ENCODE measurements at places on chromosomes 1 and 21.

DNA sequence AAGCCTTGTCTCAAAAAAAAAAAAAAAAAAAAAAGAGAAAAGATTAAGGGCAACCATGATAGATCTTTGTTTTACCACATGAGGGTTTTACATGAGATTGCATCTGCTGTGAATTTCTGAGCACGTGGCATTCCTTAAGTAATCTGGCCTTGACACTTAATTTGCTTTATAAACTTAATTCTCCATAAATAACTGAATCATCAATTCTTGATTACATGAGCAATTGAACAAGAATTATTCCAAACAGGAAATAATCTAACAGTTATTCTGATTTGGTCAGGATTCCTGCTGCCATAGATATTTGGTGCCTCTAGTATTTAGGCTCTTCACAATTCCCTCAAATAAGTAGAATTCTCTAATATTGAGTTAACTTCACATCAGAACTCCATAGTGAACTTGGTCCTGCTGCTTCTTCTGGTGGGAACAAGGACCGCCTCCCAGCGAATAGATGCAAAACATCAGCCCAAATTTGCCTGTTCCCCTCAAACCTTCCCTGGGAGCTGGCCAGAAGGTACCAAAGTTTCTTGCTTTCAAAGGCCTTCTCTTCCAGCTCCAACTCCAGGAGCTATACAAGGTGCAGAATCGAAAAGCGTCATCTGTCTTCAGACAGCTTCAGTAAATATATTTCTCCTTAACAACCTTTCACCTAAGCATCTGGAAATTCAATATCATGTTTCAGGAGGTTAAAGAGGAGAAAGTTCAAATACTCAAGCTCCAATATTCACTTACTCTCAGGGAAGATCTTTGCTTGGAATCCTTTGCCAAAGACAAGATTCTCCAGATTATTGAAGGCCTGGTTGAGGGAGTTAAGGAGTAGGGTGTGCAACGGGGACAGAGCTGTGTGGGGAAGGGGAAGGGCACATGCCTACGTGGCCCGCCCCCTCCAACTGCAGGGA, 1.0 kb downstream of the KRTCAP2 start:
- H3K36me3 ChIP-seq: peaks cover 3% of the 10 kb centered on the region
- H3K27me3 ChIP-seq: peaks cover 6% of the 10 kb centered on the region
- H3K4me1 ChIP-seq: peaks cover 21% of the 10 kb centered on the region
- DNase-seq: no peak

GRCh38 chr1:185200889-185201288, 43.9 kb downstream of the SWT1 start:
- no peak overlapping the region for H3K4me3 ChIP-seq
- H3K27me3 ChIP-seq: no peaks in the 10 kb centered on the region
- H3K36me3 ChIP-seq: no peaks in the 10 kb centered on the region
- no peak overlapping the region for H3K27ac ChIP-seq

GRCh38 chr21:44767834-44768831, 33.5 kb downstream of the UBE2G2 start:
- H3K27ac ChIP-seq: no peak overlapping the region
- H3K36me3 ChIP-seq: peaks cover 33% of the 10 kb centered on the region
- no peaks in the 10 kb centered on the region for H3K27me3 ChIP-seq
- no peak for DNase-seq

DNA sequence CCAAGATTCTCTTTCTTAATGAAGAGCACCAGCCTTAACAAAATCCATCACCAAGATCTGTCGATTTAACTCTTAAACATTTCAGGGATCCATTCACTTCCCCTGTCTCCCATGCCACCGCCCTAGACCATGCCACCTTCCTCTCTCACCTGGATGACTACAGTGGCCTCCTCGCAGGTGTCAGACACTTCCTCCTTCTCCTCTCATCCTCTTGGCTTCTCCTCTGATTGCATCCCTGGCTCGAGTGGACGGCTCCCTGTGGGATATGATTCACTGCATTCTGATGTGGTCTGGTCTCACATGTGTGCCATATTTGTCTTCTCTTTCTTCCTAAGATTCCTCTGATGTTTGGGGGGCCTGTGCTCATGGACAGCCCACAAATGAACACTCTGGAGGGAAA, 66.4 kb upstream of the KLHDC7A start:
- no peak overlapping the region for H3K4me3 ChIP-seq
- H3K27ac ChIP-seq: no peak overlapping the region
- no peaks in the 10 kb centered on the region for H3K36me3 ChIP-seq

DNA sequence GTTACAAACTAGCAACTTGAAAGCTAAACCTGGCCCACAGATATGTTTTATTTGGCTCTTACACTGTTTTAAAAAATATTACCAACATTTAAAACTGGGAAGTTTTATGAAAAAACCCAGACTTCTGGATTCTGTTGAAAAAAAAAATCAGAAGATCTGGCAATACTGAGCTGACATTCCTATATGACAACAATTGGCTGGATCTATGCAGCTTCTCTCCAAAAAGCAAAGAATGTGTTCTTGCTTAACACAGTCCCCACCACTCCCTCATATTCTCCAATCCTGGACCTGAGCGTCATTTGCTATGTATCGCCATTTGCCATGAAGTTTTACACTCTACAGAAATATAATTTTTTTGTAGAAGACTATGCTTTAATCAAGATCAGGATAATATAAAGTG, 859.6 kb downstream of the LTN1 start:
- no peak overlapping the region for H3K4me3 ChIP-seq
- no peak for DNase-seq
- no peaks in the 10 kb centered on the region for H3K4me1 ChIP-seq
- no peaks in the 10 kb centered on the region for H3K36me3 ChIP-seq
- no peaks in the 10 kb centered on the region for H3K27me3 ChIP-seq

DNA sequence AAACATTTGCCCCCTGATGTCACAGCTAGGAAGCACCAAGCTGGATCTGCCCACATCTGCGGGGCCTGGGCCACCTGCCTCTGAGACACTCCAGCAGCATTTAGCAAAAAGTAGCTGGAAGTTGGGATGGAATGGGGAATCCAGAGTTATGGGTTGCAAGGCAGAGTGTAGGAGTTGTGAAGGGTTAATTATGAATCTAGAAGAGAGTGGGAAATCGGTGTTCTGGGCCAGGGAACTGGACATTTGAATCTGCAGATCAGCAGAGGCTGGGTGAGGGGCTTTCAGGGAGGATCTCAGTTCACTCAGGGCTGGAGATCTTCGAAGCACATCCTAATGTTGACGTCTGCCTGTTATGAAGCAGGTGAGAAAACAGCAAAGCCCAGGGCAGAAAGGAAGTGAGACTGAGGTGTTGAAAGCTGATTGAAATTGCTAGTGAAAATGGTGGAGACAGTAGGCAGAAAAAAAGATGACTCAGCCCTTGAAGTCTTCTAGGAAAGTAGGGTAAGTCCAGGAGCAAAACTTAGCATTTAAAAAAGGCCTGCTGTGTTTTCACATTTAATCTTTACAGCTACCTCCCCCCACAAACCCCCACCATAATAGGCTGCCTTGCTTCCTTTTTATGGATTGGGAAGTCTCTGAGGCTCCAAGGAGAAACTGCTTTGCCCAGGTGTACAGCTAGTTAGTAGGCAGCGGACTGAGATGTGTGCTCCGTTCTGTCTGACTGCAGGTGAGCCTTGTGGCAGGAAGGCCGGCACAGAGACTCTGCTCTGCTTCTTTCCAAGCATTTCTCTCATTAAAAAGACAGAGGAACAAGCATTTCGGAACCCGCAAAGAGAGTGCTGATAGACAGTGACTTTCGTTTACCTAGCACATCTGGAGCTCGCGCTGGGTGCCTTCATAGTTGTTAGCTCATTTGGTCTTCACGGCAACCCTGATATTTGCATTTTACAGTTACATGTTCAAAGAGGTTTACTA, 7.2 kb downstream of the VANGL1 start:
- no peaks in the 10 kb centered on the region for H3K27me3 ChIP-seq
- no peak overlapping the region for H3K27ac ChIP-seq
- no peak overlapping the region for H3K4me3 ChIP-seq
- peaks cover 22% of the 10 kb centered on the region for H3K4me1 ChIP-seq

- H3K36me3 ChIP-seq: no peaks in the 10 kb centered on the region
- H3K27me3 ChIP-seq: no peaks in the 10 kb centered on the region
- H3K4me1 ChIP-seq: no peaks in the 10 kb centered on the region
- H3K27ac ChIP-seq: no peak overlapping the region
- no peak for DNase-seq
- no peak overlapping the region for H3K4me3 ChIP-seq
Measured at GRCh38 chr1:219066631-219067349, 106.9 kb upstream of the LYPLAL1 start.

GRCh38 chr1:42923367-42924081, 35.1 kb downstream of the SLC2A1 start:
- peak overlapping the region; percentile 75 for H3K27ac ChIP-seq
- H3K27me3 ChIP-seq: no peaks in the 10 kb centered on the region
- no peak for DNase-seq
- H3K4me3 ChIP-seq: peak overlapping the region; percentile 90
- H3K4me1 ChIP-seq: peaks cover 9% of the 10 kb centered on the region

GRCh38 chr1:87833166-87833565, 504.5 kb downstream of the LMO4 start:
- H3K27ac ChIP-seq: no peak overlapping the region
- no peak for DNase-seq
- H3K4me1 ChIP-seq: no peaks in the 10 kb centered on the region
- no peaks in the 10 kb centered on the region for H3K36me3 ChIP-seq
- H3K27me3 ChIP-seq: no peaks in the 10 kb centered on the region

DNA sequence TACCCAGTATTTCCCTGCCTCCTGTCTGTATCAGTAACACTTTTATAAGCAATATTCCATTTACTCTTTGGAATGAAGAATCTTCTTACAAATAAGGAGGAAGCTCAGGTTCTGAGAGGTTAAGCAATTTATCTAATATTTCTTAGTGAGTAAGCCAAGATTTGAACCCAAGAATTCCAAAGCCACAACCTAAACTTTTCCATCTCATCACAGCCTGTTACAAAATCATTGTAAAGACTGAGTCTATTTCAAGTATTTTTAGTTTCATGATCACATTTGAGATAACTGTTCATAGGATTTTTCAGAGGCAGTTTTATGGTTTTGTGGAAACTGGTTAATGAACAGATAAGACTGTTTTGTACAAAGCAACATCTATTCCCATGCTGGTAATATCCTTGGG, 29.8 kb upstream of the HHAT start:
- no peaks in the 10 kb centered on the region for H3K36me3 ChIP-seq
- no peak overlapping the region for H3K4me3 ChIP-seq
- no peak for DNase-seq
- H3K4me1 ChIP-seq: no peaks in the 10 kb centered on the region
- no peaks in the 10 kb centered on the region for H3K27me3 ChIP-seq

DNA sequence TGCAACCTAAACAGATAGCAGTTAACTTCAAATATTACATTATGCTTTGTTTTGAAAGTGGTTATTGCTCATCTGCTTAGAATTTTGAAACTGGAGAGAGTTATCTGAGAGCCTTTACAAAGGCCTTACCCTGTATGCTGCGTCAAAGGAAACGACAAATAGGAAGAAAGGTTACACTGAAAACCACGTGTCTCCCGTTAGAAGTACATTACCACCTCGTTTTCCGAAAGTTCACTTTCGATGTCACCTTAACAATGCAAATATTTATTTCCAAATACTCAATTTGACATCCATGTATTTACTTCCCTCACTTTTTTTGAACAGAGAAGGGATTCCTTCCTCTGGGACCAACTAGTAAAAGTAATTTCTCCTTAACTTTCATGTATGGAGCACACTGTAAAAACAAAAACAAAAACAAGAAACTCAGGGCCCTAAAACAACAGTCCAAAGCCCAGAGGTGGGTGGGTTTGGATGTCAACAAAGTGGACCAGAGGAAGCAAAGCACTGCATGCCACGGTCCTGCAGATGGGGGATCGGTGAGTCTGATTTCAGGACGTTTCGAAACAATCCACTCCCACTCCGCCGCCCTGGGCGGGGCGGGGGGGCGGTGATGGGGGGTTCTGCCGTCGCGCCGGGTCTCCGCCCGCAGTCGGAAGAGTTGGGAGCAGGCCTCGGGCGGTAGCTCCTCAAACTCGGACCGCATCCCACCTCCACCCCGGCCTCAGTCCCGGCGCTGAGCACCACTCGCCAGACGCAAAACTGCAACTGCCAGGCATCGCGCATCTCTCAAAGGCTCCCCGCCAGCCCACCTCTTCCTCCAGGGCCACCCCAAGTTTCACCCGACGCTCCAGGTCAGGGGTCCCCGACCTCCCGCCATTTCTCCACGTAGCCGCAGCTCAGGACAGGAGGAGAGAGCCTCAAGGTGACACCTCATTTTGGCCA, 841 bp downstream of the ADSS2 start:
- H3K27me3 ChIP-seq: no peaks in the 10 kb centered on the region
- peak; percentile 51 for DNase-seq
- H3K36me3 ChIP-seq: no peaks in the 10 kb centered on the region
- H3K4me3 ChIP-seq: peak overlapping the region; percentile 90
- peak overlapping the region; percentile 95 for H3K27ac ChIP-seq
- peaks cover 28% of the 10 kb centered on the region for H3K4me1 ChIP-seq

DNA sequence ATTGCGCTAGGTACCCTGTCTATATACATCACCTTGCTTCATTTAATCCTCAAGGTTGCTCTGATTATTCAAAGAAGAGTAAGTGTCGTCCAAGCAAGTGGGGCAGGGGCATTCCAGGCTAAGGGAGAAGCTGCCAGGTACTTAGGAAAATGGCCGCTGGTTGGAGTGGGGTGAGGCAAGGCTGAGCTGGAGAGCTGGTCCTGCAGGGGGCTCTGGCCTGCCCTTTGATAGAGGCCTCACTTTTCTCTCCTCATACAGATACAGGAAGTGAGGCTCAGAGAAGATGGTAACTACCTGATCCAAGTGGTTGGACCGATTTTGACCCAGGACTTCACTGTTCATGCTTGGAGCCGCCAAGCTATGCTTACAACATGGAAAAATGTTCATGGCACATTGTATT, 86.9 kb upstream of the ZBTB40 start:
- no peaks in the 10 kb centered on the region for H3K4me1 ChIP-seq
- H3K4me3 ChIP-seq: no peak overlapping the region

DNA sequence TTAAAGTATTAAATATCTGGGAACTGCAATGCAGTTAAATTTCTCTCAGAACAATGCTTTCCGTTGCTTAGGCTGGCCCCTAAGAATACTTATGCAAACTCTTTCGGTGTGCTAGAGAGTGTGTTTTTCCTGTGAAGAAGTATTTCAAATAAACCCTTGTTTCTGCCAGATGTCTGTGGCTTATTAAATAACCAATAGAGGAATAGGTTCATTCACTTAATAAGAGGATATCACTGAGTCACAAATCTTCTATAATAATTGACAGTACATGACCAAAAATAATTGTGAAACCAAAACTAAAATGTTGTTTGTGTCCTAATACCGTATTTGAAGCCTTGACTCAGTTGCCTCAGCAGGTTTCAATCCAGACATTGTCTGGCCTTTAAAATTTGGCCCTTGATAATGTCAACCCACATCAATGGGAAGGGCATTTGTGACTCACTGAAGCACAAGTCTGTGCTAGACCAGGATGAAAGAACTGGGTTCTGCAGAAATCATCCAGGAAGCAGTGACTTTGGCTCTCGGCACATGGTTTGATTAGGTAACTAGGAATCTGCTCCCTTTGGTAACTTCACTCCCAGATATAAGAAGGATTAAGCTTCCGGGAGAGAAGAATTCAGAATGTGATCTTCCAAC, 104.2 kb upstream of the BARHL2 start:
- H3K27ac ChIP-seq: no peak overlapping the region
- no peaks in the 10 kb centered on the region for H3K4me1 ChIP-seq
- no peak for DNase-seq
- H3K27me3 ChIP-seq: peaks cover 2% of the 10 kb centered on the region
- no peaks in the 10 kb centered on the region for H3K36me3 ChIP-seq
- no peak overlapping the region for H3K4me3 ChIP-seq

- H3K27me3 ChIP-seq: no peaks in the 10 kb centered on the region
- no peaks in the 10 kb centered on the region for H3K4me1 ChIP-seq
- H3K36me3 ChIP-seq: no peaks in the 10 kb centered on the region
- no peak overlapping the region for H3K4me3 ChIP-seq
- no peak for DNase-seq
Measured at GRCh38 chr1:115949156-115949555, 27.2 kb upstream of the SLC22A15 start.

- H3K36me3 ChIP-seq: no peaks in the 10 kb centered on the region
- peaks cover 51% of the 10 kb centered on the region for H3K4me1 ChIP-seq
- H3K27me3 ChIP-seq: no peaks in the 10 kb centered on the region
- DNase-seq: peak; percentile 33
- peak overlapping the region; percentile 95 for H3K27ac ChIP-seq
Measured at GRCh38 chr1:32984455-32985171, 20.0 kb upstream of the RNF19B start.
